ENCODE measurements at places on chromosomes 7 and 10.

DNA sequence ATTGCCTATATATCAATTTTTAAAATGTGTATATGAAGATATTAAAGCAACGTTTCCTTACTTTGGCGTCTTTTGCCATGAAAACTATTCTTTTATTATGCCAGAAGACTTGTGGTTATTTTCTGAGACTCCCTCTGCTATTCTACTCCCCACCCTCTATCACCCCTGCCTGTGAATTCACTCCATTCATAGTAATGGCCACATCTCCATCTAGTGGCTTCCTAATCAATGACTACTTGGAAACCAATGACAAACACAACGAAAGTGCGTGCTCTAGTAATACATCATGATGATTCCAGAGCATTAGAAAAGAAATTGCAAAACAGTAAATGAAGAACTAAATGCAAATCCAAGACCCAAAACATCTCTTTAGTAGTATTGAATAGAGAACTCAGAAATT is 186.7 kb upstream of the HGF start:
- peak; percentile 70 for DNase-seq

DNA sequence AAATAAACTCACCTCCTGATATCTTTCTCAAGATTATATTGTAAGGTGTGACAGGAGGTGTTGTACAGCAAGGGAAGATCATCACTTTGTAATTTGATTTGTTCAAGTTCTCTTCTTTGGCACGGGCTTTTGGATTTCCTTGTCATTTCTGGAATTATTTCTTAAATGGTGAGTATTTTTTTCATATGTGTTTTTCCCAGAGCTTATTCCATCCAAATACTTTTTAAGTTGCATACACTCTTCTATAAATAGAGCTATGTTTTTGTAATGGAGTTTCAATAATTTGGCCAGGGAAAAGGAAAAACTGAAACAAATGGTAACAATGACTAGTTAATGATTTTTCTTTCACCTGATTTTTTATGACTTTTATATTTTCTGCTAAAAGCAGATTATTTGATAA is 92.5 kb downstream of the CFAP58 start:
- no peak for DNase-seq

DNA sequence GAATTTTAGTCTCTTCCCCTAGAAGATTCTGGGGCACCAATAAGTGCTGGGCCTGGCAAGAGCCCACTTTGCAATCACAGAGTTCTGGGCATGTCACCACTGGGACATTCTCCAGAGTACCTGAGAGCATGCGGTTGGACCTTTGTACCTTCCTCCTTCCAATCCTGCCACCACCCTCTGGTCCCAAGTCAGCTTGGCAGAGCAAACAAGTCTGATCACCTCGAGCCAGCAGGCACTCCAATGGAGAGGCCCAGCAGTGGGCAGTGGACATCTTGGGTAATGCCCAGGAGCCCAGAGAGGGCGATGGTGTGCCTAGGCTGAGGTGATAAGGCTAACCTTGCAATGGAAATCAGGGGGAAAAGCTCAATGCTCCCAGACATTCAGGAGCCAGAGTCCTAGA is 43.4 kb downstream of the SH3PXD2A start:
- no peak for DNase-seq

- no peak for DNase-seq
Measured at GRCh38 chr10:62005281-62005680, 103.8 kb downstream of the ARID5B start.

GRCh38 chr7:2032876-2033407 is 199.8 kb downstream of the MAD1L1 start:
- DNase-seq, result no peak

DNA sequence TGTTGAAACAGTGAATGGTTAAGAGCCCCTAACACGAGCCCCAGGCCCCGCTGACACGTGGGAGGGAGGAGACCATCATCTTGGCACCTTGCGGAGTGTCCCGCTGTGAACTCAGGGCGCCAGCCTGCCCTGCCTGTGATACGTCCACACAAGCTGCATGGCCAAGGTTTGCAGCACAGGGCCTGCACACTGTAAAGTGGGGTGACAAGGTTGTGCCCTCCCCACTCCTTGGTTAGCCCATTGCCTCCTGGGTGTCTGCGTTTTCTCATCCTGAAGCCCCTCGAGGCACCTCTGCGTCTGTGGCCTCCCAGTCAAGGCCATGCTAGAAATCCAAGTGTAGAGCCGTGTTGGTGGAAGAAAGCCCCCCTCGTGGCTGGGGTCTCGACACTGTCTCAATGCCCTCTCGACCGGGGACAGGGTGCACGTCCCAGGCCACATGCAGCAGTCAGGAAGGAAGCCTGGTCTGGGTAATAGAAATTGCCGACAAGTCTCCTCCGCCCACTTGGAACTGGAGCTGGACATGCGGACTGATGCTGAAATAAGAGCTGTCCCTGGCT is 192.1 kb downstream of the DNAJB6 start:
- no peak for DNase-seq

- no peak for DNase-seq
Measured at GRCh38 chr10:129764901-129765663, 199.0 kb downstream of the EBF3 start.

GRCh38 chr10:79384773-79385391 is 37.6 kb downstream of the PPIF start:
- DNase-seq, result no peak

GRCh38 chr7:55794527-55794926 is 68.0 kb downstream of the SEPTIN14 start:
- no peak for DNase-seq

DNA sequence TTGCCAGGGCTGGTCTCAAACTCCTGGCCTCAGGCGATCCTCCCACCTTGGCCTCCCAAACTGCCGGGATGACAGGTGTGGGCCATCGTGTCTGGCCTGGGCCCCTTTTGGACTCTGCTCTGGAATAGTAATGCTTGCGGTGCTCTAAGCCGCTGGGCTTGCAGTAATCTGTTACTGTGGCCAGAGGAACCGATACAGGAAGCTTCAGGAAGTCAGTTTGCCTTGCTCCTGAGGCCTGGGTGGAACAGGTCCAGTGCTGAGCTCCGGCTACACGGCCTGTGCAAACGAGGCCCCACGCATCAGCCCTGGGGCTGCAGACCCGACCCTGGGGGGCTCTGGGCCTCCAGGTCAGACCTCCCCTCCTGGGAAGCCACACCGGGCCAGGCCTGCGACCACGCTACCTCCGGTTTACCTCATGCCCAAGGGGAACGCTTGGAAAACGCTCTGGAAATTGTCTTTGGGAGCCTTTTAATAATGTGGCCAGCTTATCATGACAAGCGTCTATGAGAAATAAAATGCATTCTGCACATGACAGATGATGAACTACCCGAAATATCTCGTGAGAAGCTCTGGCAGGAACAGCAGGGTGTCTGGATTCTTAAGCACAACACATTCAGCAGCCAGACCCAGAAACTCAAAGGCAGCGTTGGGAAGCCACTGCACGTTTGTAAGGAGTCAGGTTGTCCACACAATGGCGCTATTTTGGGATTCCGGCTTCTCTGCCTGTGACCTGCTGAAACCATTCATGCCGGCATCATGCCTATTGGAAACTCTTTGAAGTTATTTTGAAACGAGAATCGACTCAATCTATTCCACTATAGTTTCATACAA is 10.1 kb upstream of the ADAP1 start:
- DNase-seq, result no peak

- no peak for DNase-seq
Measured at GRCh38 chr7:51518646-51519045, 202.0 kb upstream of the COBL start.

- no peak for DNase-seq
Measured at GRCh38 chr7:118478236-118478635, 253.7 kb downstream of the ANKRD7 start.

- DNase-seq, result no peak
Measured at GRCh38 chr7:31307972-31308371, 32.6 kb downstream of the NEUROD6 start.

- DNase-seq, result no peak
Measured at GRCh38 chr10:17216217-17216900, 11.7 kb upstream of the VIM start.

DNA sequence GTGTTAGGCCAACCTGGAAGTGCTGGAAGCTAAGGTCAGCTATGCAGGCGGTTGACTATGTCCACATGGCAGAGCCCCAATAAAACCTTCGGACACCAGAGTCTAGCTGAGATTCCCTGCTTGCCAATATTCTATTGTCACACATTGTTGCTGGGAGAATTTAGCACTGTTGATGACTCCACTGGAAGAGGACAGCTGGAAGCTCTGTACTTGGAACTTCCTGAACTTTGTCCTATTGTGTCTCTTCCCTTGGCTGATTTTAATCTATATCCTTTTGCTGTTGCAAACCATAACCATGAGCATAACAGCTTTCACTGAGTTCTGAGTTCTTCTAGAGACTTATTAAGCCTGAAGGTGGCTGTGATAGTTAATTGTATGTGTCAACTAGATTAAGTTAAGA is 12.0 kb downstream of the XRCC2 start:
- no peak for DNase-seq

GRCh38 chr10:1102416-1102815 is 46.2 kb downstream of the WDR37 start:
- DNase-seq, result no peak

DNA sequence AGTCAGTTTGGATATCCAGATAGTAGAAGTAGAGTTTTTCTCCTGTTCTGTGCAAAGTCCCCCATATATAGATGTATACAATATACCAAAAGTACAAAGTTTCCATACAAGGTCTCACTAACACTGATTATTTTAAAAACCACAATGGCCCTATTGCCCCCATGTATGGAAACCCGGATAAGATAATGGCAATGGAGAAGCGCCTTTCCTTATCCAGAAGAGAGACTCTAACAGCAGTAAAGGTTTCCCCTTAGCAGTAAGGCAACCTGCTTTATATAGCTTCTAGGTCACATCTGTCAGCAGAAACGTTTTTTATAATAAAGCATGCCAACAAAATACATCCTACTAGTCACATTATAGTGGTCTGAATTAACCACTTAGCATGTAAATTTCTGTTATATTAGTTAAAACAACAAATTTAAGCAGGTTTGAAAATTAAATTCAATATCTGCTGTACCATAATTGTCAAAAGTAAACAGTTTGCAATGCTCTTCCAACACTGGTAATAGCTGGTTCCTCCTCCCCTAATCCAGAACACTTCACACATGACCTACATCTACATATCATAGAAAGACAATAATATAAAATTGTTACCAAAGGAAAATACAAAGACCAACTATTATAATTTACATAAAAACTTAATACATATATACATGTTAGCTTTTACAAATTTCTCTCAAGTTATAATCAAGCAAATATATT is 22.4 kb downstream of the USP6NL start:
- DNase-seq, result no peak

DNA sequence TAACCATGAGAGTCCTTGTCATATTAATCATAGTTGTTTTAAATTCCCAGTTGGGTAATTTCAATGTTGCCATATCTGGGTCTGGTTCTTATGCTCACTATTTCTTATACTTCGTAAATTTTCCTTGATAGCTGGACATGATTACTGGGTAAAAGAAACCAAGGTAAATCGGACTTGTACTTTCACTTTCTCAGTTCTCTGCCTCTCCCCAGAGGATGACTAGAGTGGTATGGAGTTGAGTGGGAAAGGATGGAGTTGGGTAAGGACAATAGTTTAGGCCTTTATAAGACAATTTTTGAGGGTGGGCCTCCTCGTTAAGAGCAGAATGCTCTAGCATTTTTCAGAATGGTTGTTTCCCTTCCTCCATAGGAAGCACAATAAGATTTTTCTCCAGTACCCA is 106.1 kb downstream of the CRPPA start:
- DNase-seq, result no peak

- DNase-seq, result no peak
Measured at GRCh38 chr10:116472891-116473290, 45.2 kb downstream of the PNLIPRP3 start.

- DNase-seq, result no peak
Measured at GRCh38 chr7:157513162-157513621, 176.4 kb downstream of the DNAJB6 start.

GRCh38 chr10:100345570-100346330 is 1.3 kb upstream of the SCD start:
- no peak for DNase-seq

DNA sequence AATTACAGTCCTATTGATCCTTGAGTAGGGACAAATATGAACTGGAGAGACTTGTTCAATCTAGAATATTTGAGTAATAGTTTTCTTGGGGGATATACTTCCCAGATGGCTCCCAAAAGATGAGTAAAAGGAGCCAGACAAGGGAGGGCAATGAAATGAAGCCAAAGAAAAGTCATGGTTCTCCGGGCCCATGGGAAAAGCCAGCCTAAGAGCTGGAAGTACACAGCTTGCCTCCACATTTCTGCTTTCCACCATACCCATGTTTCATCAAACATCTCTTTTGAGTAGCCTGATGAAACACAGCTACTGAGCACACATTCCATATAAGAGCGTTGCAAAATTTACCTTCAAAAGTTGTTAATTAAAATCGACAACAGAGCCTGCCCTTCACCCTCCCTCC is 535.0 kb upstream of the FZD8 start:
- no peak for DNase-seq

DNA sequence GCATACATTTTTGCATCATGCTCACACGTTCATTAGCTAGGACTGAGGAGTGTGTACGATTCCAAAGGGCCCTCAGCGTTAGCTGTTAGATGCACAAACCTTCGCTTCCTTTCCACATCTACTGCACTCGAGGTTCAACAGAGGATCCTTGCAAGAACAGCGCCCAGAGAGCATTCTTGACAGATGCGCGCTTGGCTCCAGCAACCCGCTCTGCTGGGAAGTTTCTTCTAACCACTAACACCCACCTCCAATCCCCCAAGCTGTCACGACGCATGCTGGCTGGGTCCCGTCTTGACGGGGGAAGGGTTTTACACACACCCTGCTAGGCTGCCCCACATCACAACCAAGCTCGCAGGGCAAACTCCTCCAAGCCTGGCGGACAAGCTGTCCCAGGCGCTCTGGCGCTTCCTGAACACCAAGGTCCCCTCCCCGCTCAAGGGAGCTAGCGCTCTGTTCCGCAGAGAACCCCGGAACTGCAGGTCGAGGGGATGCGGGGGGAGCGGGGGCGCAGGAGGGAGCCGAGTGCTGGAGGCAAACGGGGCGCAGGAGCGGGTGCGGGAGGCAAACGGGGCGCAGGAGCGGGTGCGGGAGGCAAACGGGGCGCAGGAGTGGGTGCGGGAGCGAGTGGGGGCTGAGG is 653 bp upstream of the ADRB1 start:
- no peak for DNase-seq

GRCh38 chr7:55438757-55439525 is 73.8 kb downstream of the LANCL2 start:
- no peak for DNase-seq
